ENCODE measurements at places on chromosomes 7 and 10.

GRCh38 chr7:45157286-45157652, 322 bp upstream of the RAMP3 start:
- no peak for DNase-seq

DNA sequence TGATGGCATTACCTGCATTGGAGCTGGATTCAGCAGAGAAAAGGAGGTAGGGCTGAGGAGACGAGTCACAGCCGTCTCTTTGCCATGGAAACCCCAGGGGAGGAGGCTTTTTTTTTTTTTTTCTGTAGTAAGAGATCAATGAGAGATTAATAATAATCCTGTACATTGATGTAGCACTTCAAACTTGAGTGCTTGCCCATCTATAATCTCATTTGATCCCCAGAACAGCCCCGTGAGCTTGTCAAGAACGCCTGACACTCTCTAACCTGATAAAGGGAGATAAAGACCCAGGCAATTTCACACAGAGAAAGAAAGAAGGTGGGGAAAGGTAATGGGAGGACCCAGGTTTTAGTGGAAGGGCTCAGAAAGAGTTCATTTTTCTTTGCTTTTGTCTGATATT, 195.2 kb upstream of the FOXK1 start:
- no peak for DNase-seq

GRCh38 chr10:435397-435796, 254.1 kb downstream of the DIP2C start:
- no peak for DNase-seq

GRCh38 chr7:121831801-121832200, 41.2 kb upstream of the PTPRZ1 start:
- no peak for DNase-seq

DNA sequence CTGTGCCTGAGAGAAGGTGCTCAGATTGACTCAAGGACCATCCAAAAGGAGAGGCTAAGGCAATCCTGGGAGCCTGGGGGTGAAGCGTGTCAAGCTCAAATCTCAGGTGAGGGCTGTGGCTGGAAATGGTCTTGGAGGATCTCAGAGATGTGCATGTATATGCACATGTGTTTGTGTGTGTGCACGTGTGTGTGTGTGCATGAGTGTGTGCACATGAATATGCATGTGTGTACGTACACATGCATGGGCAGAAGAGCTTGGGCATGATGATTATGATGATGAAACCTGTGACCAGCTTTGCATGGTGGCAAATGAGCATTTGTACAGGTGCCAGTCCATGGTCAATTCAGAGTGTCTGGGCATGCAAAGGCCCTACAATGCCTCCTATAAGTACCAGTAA, 326.6 kb downstream of the CXCL12 start:
- DNase-seq = peak; percentile 1

- no peak for DNase-seq
Observed at GRCh38 chr10:111370101-111370500, 293.3 kb downstream of the ADRA2A start.

DNA sequence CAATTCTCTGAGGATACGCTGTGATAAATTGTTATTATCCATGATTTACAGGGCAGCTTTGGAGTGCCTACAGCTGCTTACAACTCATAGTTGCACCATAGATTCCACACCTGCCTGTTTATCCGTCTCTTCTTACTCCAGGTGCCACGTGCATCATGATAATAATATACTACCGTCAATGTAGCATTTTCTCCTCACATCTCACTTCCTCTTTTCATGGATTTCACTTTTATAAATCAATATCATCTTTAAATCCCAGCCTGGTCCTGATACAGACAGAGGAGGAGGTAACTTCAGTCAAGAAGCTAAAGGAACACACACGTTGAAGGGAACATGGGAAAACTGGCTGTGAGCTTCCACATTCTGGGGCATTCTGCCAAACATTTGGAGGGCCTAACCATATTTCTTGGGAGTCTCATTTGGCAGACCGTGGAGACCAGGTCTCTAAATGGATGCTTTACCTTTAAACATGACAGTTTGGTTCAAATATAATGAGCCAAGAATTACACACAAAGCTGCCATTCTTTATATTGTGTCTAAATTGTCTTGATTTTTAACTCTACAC, 2.4 kb downstream of the CH25H start:
- no peak for DNase-seq

DNA sequence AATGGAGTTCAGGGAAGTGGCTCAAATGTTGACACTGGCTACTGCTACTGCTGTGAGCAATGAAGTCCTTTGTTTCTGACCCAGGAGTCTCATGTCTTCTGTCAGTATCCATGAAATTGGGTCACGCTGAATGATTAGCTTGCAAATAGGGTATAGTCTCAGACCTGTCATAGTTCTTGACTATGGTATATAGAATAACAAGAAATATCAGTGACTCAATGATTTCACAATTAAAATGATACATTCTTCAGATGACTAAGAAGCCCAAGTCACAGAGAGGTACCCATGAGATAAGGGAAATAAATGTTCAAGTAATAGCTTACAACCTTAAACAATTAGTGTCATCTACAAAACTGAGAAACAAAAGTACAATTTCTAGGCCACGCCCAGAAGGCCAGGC, 89.3 kb downstream of the LYZL2 start:
- no peak for DNase-seq

- no peak for DNase-seq
Observed at GRCh38 chr10:122671355-122671754, 28.3 kb downstream of the C10orf120 start.

DNA sequence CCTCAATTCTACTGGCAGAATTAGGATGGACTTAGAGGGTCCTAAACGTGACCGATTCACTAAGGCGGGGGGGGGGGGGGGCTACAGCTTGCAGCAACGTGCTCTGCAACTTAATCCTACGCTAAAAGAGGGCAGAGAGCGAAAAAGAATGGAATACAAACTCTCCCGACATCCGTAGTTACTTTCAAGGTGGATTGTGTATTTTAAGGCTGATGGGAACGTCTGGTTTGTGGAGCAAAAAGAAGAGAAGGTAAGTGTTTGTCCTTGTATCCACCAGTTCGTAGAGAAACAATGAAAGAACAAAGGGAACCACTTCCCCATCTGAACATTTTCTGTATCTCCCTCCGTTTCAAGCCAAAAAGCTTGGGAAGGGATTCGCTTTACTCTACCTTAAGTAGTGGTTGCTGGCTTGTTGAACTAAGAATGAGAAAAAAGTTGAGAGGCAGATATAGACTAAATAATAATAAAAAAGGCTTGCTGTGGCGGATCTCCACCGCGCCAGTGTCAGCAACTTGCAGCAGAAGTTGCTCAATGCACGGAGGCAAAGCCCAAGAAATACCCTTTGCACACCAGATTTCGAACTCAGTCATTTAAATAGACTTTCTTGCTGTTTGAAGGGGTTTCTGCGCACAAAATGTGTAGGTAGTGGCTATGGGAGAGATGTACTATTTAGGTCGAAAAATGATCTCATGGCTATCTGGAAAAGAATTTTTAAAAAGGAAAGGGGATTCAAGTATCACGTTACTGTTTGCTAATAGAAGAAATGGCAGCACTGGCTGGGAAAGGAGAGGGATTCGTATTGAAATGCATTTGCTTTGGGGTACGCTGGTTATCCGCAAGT, 736 bp downstream of the SKIDA1 start:
- peak; percentile 83 for DNase-seq

DNA sequence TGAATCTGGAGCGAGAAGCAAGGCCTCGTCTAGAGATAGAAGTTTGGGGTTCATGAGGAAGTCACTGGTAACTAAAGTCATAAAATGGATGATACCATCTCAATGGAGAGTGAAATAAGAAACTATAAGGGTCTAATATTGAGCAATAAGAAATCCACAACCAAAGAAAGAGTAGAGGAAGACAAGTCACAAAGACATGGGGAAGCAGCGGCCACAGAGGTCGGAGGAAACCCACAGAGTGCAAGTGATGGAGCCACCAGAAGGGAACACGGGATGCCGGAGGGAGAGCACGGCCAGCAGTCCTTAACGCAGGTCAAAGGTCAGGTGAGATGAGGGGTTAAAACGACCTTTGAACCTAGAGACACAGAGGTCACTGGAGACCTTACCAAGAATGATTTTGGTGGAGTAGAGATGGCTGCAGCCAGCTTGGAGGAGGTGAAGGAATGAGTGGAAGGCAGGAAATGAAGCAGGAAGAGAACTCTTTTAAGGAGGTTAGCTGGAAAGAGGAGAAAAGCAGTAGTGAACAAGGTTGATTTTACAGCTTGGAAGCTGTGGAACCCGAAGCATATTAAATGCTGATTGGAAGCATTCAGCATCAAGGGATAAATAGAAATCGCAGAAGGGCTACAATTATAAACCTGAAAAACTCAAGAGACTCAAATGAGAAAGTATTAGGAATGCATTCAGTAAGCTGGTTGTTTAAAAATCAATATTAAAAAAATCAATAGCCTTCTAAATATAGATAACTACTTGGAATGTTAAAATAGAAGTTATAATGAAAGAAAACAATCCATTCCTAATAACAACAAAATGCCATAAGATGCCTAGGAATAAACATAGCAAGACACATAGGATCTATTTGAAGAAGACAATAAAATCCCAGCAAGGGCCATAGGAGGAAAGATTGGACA, 93.7 kb downstream of the SVOPL start:
- DNase-seq = peak; percentile 17

GRCh38 chr10:34985823-34986222, 104.3 kb downstream of the CUL2 start:
- no peak for DNase-seq

DNA sequence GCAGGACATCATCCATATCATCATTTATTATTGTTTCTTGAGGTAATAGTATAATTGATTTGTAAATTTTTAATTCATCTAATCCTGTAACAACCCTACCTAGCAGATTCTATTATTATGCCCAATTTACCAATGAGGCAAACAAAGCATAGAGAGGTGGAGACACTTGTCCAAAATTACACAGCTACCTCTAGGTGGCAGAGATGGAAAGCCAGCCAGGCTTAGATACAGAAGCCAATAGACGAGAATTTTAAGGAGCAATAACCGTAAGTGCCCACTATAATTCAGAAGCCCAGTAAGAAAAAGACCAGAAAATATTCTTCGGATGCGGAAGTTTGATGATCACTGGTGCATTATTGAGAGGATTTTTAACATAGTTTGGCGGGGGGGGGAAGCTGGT, 54.0 kb downstream of the ANK3 start:
- no peak for DNase-seq

Measured in retina (tissue), 1 donor.